ENCODE measurements at places on chromosomes 12 and 14.

- no peak for DNase-seq
These were observed 183.9 kb upstream of the BMP4 start for GRCh38 chr14:54140551-54140950.

- DNase-seq = peak; percentile 4
These were observed 755.4 kb downstream of the SLC6A15 start for GRCh38 chr12:84157170-84157569.

- peak; percentile 86 for DNase-seq
These were observed 273.9 kb upstream of the MIS18BP1 start for GRCh38 chr14:45526715-45527549.

DNA sequence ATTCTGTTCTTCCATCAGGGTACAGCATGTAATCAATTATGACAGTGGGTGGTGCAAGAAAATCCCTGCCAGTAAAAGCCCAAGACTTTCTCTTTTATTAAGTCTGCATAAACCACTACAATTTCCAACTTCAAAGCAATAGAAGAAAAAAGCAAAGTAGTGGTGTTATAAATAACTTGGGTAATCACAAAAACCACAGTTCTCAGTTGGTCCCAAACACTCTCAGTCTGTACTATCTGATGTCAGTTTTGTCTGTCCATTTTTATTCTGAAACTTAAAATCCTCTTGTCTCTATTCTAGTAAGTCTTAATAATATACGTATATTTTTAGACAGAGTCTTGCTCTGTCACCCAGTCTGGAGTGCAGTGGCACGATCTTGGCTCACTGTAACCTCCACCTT lies 8.8 kb upstream of the TIGAR start:
- DNase-seq = no peak

DNA sequence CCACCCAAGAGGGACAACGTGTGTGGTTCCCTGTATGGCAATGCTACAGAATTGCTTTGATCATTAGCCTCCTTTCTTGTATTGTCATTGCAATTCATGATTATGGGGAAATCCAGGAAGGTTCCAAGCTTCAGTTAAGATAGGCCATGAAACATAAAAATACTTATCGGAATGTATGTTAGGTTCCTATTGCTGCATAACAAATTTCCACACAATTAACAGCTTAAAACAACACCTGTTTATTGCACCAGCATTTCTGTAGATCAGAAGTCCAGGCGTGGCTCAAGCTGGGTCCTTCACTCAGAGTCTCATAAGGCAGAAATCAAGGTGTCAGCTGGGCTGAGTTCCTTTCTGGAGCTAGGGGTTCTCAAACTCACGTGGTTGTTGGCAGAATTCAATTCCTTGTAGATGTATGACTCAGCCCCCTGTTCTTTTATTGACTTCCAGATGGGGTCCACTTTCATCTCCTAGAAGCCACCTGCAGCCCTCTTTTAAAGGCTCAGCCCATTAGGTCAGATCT lies 365.6 kb upstream of the TMPO start:
- no peak for DNase-seq

GRCh38 chr12:88955531-88955930 lies 375.3 kb upstream of the KITLG start:
- no peak for DNase-seq

- no peak for DNase-seq
These were observed 33.8 kb upstream of the TSPAN9 start for GRCh38 chr12:3043406-3043805.

GRCh38 chr12:4272424-4273272 lies 914 bp upstream of the CCND2 start:
- DNase-seq = peak; percentile 93

- peak; percentile 71 for DNase-seq
These were observed 5.5 kb downstream of the PRKCH start for GRCh38 chr14:61326847-61327246.

- no peak for DNase-seq
These were observed 4.4 kb upstream of the YY1 start for GRCh38 chr14:100234511-100234910.

GRCh38 chr12:111556676-111557075 lies 42.4 kb downstream of the ATXN2 start:
- DNase-seq = no peak

- DNase-seq = no peak
These were observed 124.8 kb downstream of the PLCZ1 start for GRCh38 chr12:18612971-18613370.

GRCh38 chr12:67437011-67437410 lies 167.9 kb downstream of the CAND1 start:
- no peak for DNase-seq
